Keratinocyte (primary cell): ENCODE measurements at places on chromosomes 7 and 10. TPM values are rescaled to one million over a fixed set of nuclear protein-coding genes. Genes with fewer than 3 reads are reported as not detected.

The FRAT1 gene
- polyA plus RNA-seq: 0.34 to 0.79 TPM (median 0.50 TPM) in 3 replicates

The GRM3 gene
- not detected in 3 replicates for polyA plus RNA-seq

The OPN4 gene
- not detected in 3 replicates for polyA plus RNA-seq

The KCNMA1 gene
- polyA plus RNA-seq: 5.0 to 6.8 TPM (median 6.3 TPM) in 3 replicates

The SEPHS1 gene
- 41.4 to 65.4 TPM (median 48.2 TPM) in 3 replicates for polyA plus RNA-seq

The CEP55 gene
- polyA plus RNA-seq: 3.2 to 25.4 TPM (median 17.7 TPM) in 3 replicates

The GIMAP2 gene
- polyA plus RNA-seq: 1.7 to 3.2 TPM (median 2.5 TPM) in 3 replicates

The PAX4 gene
- polyA plus RNA-seq: not detected in 3 replicates

- DNase-seq: no peak
Observed at GRCh38 chr7:11082552-11083213, 109.0 kb downstream of the PHF14 start.

GRCh38 chr10:105413997-105414396 lies 772.9 kb downstream of the SORCS3 start:
- no peak for DNase-seq

DNA sequence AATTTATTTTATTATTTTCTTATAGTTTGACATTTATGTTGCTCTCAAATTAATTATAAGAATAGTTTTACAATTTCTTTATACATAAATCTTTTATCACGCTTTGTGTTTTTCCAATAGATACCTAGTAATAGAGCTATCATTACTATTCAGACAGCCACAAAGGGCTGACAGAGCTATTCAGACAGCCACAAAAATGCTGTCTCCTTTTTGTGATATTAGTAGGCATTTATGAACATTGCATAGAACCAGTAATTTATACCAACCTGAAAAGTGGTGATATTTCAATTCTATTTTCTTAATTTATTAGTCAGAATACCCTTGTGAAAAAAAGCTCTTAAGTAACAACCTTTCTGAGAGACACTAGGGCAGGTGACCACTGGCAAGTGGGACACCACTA lies 34.2 kb upstream of the IGFBP3 start:
- DNase-seq: no peak

DNA sequence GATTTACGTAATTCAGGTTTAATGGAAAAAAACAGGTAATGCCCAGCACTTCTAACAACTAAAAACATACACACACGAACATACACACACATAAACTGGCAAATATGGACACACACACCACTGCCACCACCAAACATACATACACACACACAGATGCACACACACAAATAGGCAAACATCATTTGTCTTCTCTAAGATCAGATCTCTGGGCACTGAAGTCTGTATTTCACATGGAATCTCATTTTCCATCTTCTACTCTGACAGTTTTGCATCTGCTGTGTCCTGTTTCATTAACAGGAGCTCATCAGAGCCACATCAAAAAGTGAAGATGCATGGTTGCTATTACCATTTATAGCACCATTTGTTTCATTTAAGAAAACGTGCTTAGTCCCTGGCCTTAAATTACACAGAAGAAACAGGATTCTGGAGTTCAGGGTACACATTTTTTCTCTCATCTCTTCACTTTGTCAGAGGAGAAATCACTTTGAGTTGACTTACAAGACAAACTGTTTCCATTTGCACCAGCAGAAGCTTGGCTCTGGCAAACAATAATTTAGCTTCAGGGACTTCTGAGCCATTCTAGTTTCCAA lies 165.3 kb downstream of the SORCS1 start:
- DNase-seq: no peak

- peak; percentile 35 for DNase-seq
Observed at GRCh38 chr10:29949411-29950011, 109.9 kb downstream of the JCAD start.

DNA sequence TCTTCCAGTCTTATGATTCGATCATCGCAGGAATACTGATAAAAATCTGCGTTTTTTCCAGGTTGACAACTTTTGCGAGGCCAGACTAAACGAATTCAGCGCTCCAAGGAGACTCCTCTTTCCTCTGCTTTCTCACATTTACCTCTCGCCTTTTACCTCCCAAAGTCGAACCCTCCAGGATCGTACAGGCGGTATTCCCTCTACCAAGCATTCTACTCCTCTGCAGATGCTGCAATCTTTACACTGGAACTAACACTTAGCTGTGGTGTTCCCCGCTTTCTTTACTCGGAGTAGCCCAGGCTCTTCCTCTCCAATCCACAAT lies 449 bp downstream of the NUDT5 start:
- DNase-seq: no peak

GRCh38 chr10:79361726-79362397 lies 14.6 kb downstream of the PPIF start:
- no peak for DNase-seq

DNA sequence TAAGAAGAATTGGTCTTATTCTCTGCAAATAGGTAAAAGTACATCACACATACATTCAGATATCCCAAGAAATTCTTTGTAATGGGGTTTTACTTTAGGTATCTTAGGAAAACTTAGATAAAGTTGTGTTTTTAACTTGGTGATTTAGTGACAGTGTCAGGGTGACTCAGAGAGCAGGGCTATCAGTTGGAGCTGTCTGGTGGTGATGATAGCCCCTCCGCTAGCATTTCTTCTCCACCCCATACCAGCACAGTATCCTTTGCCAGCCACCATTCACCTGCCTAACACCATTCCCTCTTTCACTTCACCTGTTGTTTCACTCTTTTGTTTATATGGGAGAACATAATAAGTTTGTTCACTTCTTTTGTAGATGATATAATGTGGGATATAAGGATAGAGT lies 30.4 kb downstream of the VPS50 start:
- no peak for DNase-seq

- DNase-seq: no peak
Observed at GRCh38 chr10:99888622-99889021, 106.2 kb downstream of the ABCC2 start.

GRCh38 chr7:69476416-69476815 lies 121.9 kb upstream of the AUTS2 start:
- no peak for DNase-seq

DNA sequence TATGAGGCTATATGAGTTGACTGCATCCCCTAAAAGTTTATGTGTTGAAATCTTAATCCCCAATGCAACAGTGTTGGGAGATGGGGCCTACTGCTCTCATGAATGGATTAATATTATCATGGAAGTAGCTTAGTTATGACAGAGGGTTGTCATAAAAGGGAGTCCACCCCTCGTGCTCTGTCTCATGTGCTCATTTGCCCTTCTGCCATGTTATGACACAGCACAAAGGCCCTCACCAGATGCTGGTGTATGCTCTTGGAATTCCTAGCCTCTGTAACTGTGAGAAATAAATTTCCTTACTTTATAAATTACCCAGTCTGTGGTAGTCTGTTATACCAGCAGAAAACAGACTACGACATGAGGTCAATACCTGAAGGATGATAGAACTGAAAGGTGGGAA lies 17.6 kb upstream of the PANK1 start:
- DNase-seq: no peak

DNA sequence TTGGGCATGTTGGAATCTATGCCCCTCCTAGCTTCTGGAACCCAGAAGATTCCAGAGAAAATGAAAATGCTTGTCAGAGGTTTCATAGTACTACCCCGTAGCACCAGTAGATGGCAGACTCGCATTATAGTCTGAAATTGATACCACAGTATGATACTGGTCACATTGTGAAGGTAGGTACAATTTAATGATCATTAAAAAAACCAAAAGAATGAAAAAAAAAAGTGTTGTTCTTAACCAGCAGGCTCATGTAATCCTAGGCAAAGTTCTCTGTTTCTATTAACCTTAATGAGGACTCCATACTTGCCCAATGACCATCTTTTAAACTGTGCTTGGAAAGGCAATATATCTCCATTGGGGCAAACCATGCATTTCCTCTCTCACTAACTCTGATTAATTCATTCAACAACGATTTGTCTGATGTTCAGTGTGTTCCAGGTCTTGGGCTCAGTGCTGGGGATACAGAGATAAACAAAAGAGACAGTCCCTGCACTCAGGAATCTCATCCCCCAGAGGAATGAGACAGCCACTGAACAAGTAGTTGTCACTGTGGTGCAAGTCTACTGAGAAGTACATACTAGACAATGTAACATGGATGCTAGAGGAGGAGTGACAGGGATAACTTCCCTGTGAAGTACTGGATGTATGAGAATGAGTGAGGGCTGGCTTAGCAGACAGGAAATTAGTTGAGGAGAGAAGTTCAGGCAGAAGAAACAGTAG lies 223.5 kb upstream of the PHYHIPL start:
- no peak for DNase-seq

- peak; percentile 13 for DNase-seq
Observed at GRCh38 chr7:90607196-90607595, 11.1 kb downstream of the CDK14 start.

DNA sequence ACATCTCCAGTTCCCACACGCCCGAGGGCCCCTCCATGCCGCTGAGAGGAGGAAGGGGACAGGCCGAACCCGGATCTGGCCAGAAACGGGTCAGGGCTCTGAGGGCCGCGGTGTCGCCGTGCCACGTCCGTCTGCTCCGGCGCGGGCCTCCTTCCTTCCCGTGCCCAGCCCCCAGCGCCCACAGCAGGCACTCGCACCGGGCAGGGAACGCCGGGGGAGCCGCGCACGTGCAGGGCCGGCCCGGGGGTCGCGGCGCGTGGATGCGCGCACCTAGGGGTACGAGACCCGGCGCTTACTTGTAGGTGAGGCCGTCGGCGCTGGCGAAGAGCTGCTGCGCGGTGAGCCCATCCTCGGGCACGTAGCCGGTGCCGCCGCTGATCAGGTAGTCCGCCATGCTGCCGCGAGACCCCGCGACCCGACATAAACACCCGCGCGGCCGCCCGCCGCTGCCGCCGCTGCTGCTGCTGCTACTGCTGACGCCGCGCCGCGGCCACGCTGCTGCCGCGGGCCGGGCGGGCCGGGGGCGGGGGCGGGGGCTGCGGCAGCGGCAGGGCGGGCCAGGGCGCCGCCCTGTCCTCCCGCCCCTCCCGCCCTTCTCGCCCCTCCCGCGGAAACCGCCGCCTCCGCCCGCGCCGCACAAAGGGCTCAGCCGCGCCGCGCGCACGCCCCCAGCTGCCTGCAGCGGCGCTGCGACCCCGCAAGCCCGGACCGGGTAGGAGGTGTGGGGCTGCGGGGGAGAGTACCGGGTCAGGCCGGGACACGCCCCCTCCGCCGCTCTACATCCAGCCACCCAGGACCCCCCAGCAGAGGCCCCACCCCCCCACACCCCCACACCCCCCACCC lies 4.1 kb downstream of the IMPDH1 start:
- no peak for DNase-seq

DNA sequence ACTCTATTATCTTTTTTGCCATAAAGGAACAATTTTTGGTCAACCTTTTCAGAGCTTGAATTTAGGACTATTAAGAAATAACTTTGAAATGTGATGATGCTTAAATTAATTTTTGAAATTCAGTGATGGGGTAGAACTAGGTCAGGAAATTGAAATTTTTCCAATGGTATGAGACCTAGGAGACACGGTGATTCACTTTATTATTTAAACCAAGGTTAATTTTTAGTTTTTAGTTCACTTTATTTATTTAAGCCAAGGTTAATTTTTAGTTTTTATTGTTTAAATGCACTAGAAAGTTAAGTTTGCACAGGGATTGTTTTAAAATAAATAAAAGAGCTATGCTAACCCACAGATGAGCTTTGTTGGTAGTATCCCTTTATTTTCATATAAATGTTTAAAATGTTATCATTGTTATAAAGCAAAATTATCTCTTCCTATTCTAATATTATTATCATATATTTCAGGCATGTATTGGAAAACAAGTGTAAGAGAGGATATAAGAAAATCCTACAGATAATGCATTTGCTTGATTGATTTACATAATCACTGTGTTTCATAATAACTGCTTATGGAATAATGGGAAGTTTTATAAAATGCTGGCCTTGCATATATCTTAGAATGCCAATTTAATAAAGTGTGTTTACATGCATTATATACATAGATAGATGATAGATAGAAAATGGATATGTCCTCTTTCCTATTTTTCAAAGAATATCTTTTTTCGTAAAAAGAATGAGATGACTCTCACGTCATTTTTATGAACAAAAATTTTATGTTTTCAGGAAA lies 163.6 kb downstream of the HGF start:
- no peak for DNase-seq

DNA sequence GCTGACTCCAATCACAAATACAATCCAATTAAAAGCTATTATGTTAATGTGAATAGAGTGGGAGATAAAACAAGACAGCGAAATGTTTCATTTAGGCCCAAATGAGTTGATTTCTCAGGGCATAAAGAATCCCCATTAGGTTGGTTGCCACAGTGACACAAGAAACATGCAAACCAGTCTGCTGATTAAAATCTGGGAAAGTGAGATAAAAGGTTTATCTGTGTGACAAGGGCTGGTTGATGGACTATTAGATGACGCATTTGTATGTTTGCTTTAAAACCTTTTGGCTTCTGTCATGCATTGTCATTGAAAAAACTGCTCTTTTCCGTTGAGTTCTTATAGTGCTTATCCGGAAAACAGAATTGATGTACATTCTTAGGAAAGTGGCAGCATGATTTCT lies 658.2 kb downstream of the GATA3 start:
- no peak for DNase-seq

DNA sequence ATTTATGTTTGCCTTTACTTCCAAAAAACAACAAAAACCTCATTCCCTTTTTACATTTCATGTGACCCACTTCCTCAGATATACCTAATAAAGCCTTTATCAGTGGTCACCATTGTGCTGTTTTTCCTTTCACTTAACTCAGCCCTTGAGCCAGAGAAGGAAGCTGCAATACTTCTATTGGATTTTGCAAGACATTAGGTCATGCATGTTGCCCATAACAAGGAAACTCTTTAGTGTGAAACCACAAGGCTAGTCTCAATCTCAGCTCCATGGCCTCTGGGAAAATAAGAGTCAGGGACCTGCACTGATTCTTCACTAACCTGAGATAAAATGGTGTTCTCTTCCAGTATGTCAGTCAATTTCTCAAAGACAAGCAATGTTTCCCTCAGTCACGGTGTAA lies 27.8 kb downstream of the STEAP4 start:
- DNase-seq: no peak
